ENCODE measurements at places on chromosomes 3 and 15.

- no peak overlapping the region for H3K4me3 ChIP-seq
- H3K27me3 ChIP-seq: no peaks in the 10 kb centered on the region
- H3K36me3 ChIP-seq: peaks cover 24% of the 10 kb centered on the region
- no peak for DNase-seq
- peak overlapping the region; percentile 56 for H3K27ac ChIP-seq
Observed at GRCh38 chr3:196788528-196788927, 48.9 kb downstream of the PAK2 start.

- DNase-seq: no peak
- no peaks in the 10 kb centered on the region for H3K27me3 ChIP-seq
- H3K36me3 ChIP-seq: no peaks in the 10 kb centered on the region
- no peak overlapping the region for H3K27ac ChIP-seq
- H3K4me1 ChIP-seq: no peaks in the 10 kb centered on the region
- H3K4me3 ChIP-seq: no peak overlapping the region
Observed at GRCh38 chr3:73572368-73572767, 52.4 kb downstream of the PDZRN3 start.

GRCh38 chr15:69185706-69186105 is 25.3 kb downstream of the GLCE start:
- no peak overlapping the region for H3K4me3 ChIP-seq
- no peaks in the 10 kb centered on the region for H3K4me1 ChIP-seq
- no peaks in the 10 kb centered on the region for H3K27me3 ChIP-seq
- DNase-seq: no peak
- H3K36me3 ChIP-seq: peaks cover 2% of the 10 kb centered on the region

DNA sequence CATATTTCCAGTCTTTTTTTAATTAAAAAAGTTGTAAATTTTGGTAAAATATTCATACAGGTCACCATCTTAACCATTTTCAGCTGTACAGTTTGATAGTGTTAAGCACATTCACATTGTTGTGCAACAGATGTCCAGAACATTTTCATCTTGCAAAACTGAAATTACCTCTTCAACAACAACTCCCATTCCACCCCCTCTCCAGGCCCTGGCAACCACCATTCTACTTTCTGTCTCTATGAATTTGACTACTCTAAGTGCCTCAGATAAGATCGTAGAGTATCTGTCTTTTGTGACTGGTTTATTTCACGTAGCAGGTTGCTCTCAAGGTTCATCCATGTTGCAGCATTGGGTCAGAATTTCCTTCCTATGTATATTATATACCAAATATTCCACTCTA is 76.0 kb downstream of the SLCO3A1 start:
- H3K4me3 ChIP-seq: no peak overlapping the region
- no peak overlapping the region for H3K27ac ChIP-seq
- H3K36me3 ChIP-seq: no peaks in the 10 kb centered on the region
- H3K27me3 ChIP-seq: no peaks in the 10 kb centered on the region

GRCh38 chr3:3509665-3510064 is 289.6 kb upstream of the LRRN1 start:
- H3K27me3 ChIP-seq: no peaks in the 10 kb centered on the region
- no peaks in the 10 kb centered on the region for H3K36me3 ChIP-seq
- no peak overlapping the region for H3K4me3 ChIP-seq

GRCh38 chr3:77800893-77801292 is 761.0 kb downstream of the ROBO2 start:
- H3K4me3 ChIP-seq: no peak overlapping the region
- no peaks in the 10 kb centered on the region for H3K27me3 ChIP-seq
- no peak overlapping the region for H3K27ac ChIP-seq
- H3K36me3 ChIP-seq: no peaks in the 10 kb centered on the region
- H3K4me1 ChIP-seq: no peaks in the 10 kb centered on the region

GRCh38 chr3:48682786-48683185 is 2.9 kb downstream of the NCKIPSD start:
- no peaks in the 10 kb centered on the region for H3K27me3 ChIP-seq
- H3K27ac ChIP-seq: no peak overlapping the region
- no peak for DNase-seq
- H3K4me3 ChIP-seq: no peak overlapping the region

GRCh38 chr3:125175295-125176078 is 37.1 kb downstream of the SLC12A8 start:
- H3K27ac ChIP-seq: no peak overlapping the region
- no peak overlapping the region for H3K4me3 ChIP-seq
- DNase-seq: no peak
- peaks cover 3% of the 10 kb centered on the region for H3K4me1 ChIP-seq
- H3K36me3 ChIP-seq: no peaks in the 10 kb centered on the region

- H3K4me1 ChIP-seq: no peaks in the 10 kb centered on the region
- no peak overlapping the region for H3K4me3 ChIP-seq
- H3K27ac ChIP-seq: no peak overlapping the region
- H3K27me3 ChIP-seq: no peaks in the 10 kb centered on the region
- H3K36me3 ChIP-seq: no peaks in the 10 kb centered on the region
Observed at GRCh38 chr3:152225201-152225600, 43.5 kb upstream of the MBNL1 start.

DNA sequence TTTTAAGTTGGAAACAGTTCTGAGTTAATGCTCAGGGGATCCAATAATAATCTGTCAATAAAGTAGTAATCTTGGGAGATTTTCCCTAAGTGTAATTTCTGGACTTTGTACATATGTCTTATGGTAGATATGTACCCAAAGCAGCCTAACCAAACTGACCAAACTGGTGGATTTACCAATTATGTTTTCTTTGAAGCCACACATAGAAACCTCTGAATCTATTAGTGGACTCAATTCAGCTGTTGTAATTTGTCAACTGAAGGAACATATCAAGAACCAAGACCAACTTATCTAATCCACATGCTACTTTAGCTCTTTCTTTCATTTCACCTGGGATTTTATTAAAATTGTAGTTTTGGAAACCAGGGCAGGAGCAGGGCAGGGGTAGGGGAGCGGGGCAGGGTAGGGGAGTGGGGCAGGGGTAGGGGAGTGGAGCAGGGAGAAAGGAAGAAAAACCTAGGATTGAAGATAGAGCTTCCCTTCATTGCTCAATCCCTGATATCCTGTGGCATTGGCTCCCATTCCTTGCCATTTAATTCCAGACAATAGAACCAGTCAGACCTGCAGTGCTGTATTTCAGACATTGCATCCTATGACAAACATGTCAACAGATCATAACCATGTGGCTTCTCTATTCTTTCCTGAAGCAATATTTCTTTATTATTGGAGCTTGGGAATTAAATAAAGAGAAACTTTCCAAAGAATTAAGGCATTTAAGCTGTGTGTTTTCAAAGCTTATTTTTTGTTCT is 101.8 kb downstream of the NFKBIZ start:
- DNase-seq: no peak
- H3K27me3 ChIP-seq: no peaks in the 10 kb centered on the region
- no peaks in the 10 kb centered on the region for H3K36me3 ChIP-seq
- no peak overlapping the region for H3K27ac ChIP-seq
- no peaks in the 10 kb centered on the region for H3K4me1 ChIP-seq

GRCh38 chr3:48155122-48155521 is 33.1 kb downstream of the CDC25A start:
- no peaks in the 10 kb centered on the region for H3K4me1 ChIP-seq
- no peak overlapping the region for H3K4me3 ChIP-seq
- no peak overlapping the region for H3K27ac ChIP-seq
- DNase-seq: no peak
- no peaks in the 10 kb centered on the region for H3K27me3 ChIP-seq
- H3K36me3 ChIP-seq: peaks cover 18% of the 10 kb centered on the region

GRCh38 chr3:43765521-43765971 is 74.8 kb downstream of the ABHD5 start:
- H3K4me3 ChIP-seq: no peak overlapping the region
- H3K4me1 ChIP-seq: no peaks in the 10 kb centered on the region
- H3K27ac ChIP-seq: no peak overlapping the region
- H3K36me3 ChIP-seq: no peaks in the 10 kb centered on the region
- DNase-seq: no peak

- H3K27ac ChIP-seq: no peak overlapping the region
- no peaks in the 10 kb centered on the region for H3K36me3 ChIP-seq
- H3K4me3 ChIP-seq: no peak overlapping the region
- no peaks in the 10 kb centered on the region for H3K27me3 ChIP-seq
Observed at GRCh38 chr15:44811337-44811736, 75.0 kb downstream of the TRIM69 start.

DNA sequence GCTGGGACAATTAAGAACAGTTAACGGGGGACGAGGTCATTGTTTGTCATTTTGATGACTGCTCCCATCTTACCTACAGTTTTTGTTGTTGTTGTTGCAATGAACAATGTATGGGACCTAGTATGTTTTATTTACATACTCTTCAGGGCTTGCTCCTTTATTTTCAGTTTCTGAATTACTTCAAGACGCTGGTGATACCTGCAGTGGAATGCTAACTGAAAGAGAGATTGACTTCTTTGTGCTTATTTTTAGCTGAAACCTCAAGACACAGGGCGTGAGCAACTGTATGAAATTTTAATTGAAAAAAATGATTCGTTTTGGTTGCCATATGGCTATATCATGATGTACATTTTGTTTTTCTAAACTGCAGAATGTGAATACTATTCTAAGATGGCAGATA is 297.9 kb downstream of the EDEM1 start:
- H3K27me3 ChIP-seq: no peaks in the 10 kb centered on the region
- no peak for DNase-seq
- H3K36me3 ChIP-seq: no peaks in the 10 kb centered on the region
- H3K27ac ChIP-seq: no peak overlapping the region
- H3K4me1 ChIP-seq: no peaks in the 10 kb centered on the region

DNA sequence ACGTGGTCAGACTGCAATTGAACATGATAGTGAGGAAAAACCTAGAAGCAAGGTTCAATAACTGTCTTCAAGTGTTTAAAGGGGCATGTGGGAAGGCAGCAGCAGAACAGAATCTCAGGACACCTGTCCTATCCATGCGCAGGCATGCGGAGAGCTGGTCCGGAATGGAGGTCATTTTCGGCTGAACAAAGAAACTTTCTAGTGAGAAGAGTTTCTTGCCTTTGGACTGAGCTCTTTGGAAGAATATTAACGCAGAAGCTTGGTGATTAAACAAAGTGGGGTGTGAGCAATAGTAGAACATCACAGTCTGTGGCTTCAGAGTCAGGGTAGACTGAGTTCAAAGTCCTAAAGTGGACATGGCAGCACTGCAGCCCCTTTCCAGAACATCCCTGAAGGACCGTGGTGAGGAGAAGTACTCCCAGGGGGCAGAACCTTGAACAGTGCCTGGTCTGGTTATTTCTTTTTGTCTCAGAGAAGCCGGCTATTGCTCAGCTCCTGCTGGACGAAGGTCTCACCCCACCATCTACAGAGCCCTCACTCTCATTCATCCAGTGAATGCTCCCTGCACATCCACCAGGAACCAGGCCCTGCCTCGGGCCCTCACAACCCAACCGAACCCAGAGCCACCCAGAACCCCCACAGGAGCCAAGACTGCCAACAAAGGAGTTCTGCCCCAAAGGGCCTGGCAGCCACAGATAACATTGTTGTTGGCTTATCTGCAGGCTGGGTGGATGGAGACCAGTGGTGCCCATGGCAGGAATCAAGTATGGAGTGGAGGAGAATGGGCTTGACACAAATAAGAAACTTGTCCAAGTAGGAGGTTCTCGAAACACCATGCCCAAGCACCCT is 2.8 kb upstream of the SSUH2 start:
- H3K4me1 ChIP-seq: no peaks in the 10 kb centered on the region
- no peaks in the 10 kb centered on the region for H3K27me3 ChIP-seq

DNA sequence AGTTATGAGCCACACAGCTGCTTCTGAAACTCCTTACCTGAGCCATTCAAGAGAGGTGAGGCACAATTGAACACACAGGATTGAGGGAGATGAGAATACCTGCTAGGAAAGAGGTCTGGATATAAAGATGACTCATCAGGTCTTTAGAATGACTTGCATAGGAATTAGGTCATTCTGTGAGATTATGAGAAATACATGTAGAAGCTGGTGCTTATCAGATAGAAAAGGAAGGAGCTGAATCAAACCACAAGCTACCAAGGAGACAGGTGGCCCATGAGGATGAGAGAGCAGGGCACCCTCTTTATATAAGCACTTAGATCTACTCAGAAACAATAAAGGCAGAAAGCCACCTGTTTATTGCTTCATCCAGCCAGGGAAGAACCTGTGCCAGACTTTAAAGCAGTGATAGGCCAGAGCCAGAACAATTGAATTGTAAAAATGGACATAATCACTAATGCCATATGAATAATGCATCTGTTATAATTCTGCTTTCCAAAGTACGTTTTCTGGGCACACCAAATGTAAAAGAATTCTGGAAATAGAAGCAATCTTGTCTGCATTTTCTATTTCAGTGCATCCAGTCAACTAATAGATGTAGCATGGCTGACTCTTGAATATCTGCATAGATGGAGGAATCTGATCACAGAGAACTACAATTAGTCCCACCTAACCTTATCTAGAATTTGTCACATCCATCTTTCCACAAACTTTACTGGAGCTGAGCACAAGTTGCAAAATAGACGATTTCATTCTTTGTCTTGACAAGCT is 74.9 kb downstream of the PIK3R4 start:
- H3K4me3 ChIP-seq: no peak overlapping the region
- no peaks in the 10 kb centered on the region for H3K4me1 ChIP-seq
- H3K36me3 ChIP-seq: peaks cover 8% of the 10 kb centered on the region
- no peak overlapping the region for H3K27ac ChIP-seq

- H3K4me3 ChIP-seq: no peak overlapping the region
- peaks cover 10% of the 10 kb centered on the region for H3K36me3 ChIP-seq
- H3K4me1 ChIP-seq: peaks cover 3% of the 10 kb centered on the region
- DNase-seq: no peak
- no peak overlapping the region for H3K27ac ChIP-seq
Observed at GRCh38 chr3:141065258-141065657, 14.1 kb downstream of the SPSB4 start.

- no peaks in the 10 kb centered on the region for H3K27me3 ChIP-seq
- no peak overlapping the region for H3K27ac ChIP-seq
- H3K4me3 ChIP-seq: no peak overlapping the region
- H3K36me3 ChIP-seq: no peaks in the 10 kb centered on the region
- no peaks in the 10 kb centered on the region for H3K4me1 ChIP-seq
Observed at GRCh38 chr3:127053979-127054378, 71.1 kb downstream of the PLXNA1 start.

DNA sequence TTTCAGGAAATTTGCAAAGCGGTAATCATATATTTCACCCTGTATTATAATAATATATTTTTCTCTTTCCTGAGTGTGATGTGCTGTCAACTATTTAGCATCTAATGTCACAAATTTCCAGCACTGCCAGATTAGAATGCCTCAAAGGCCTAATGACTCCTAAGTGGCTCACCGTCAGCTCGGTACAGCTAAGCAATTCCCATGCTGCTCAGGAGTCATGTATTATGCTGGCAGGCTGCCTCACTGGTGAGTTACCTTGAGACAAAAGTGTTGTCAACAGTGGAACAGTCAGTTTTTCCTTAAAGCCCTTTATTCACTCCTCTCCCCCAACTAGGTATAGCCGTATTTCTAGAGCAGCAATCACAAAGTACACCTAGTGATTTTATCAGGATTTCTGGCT is 83.6 kb downstream of the NSUN3 start:
- no peaks in the 10 kb centered on the region for H3K27me3 ChIP-seq
- H3K4me3 ChIP-seq: no peak overlapping the region

- DNase-seq: no peak
- no peaks in the 10 kb centered on the region for H3K27me3 ChIP-seq
- no peak overlapping the region for H3K4me3 ChIP-seq
- H3K4me1 ChIP-seq: peaks cover 5% of the 10 kb centered on the region
Observed at GRCh38 chr15:65921780-65922179, 52.5 kb downstream of the RAB11A start.
